Mesenteric fat pad (tissue), 1 donor: ENCODE measurements at places on chromosomes 16 and 17. TPM values are rescaled to one million over a fixed set of nuclear protein-coding genes. Genes with fewer than 3 reads are reported as not detected.

Gene UMOD
- not detected for total RNA-seq

Gene CDH1
- 0.55 TPM for total RNA-seq

Gene NPIPA5
- 15.2 TPM for total RNA-seq

Gene ABI3
- 12.5 TPM for total RNA-seq
